IMR-90 (cell line): ENCODE measurements at places on chromosomes 2 and 18. TPM values are rescaled to one million over a fixed set of nuclear protein-coding genes. Genes with fewer than 3 reads are reported as not detected.

The CPO gene
- not detected in 2 replicates for total RNA-seq

The DPP10 gene
- not detected in 2 replicates for total RNA-seq

The KYNU gene
- 2.2 and 2.9 TPM in 2 replicates for total RNA-seq

The EVX2 gene
- total RNA-seq: not detected in 2 replicates

The VWC2L gene
- total RNA-seq: not detected in 2 replicates

The STON1 gene
- 5.7 and 6.9 TPM in 2 replicates for total RNA-seq

DNA sequence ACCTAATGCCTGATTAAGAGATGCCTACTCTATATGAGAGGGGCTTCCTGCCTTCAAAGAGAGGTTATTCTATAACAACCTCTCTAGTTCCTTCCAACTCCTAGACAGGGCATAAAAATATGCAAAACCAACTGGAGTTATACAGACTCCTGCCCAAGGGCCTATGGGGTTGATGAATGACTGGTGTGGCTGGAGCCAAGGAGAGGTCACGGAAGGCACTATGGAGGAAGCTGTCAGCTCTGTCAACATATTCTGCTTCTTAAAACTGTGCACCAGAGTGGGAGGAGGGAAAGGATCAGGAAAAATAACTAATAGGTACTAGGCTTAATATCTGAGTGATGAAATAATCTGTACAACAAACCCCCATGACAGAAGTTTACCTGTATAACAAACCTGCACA lies 120.9 kb upstream of the CDC42EP3 start:
- no peaks in the 10 kb centered on the region for H3K27me3 ChIP-seq
- H3K36me3 ChIP-seq: no peaks in the 10 kb centered on the region
- no peak overlapping the region for H3K4me3 ChIP-seq
- H3K27ac ChIP-seq: no peak overlapping the region

- H3K27ac ChIP-seq: no peak overlapping the region
- H3K36me3 ChIP-seq: no peaks in the 10 kb centered on the region
- H3K4me3 ChIP-seq: no peak overlapping the region
- H3K4me1 ChIP-seq: no peaks in the 10 kb centered on the region
These were observed 451.9 kb upstream of the ZEB2 start for GRCh38 chr2:144971786-144972335.

GRCh38 chr2:233966388-233966787 lies 49.2 kb downstream of the TRPM8 start:
- H3K36me3 ChIP-seq: no peaks in the 10 kb centered on the region
- H3K27me3 ChIP-seq: peaks cover 8% of the 10 kb centered on the region
- DNase-seq: peak; percentile 10
- H3K27ac ChIP-seq: no peak overlapping the region
- no peak overlapping the region for H3K4me3 ChIP-seq

- no peaks in the 10 kb centered on the region for H3K4me1 ChIP-seq
- H3K27ac ChIP-seq: no peak overlapping the region
- no peak overlapping the region for H3K4me3 ChIP-seq
- no peaks in the 10 kb centered on the region for H3K36me3 ChIP-seq
These were observed 47.9 kb downstream of the CACNB4 start for GRCh38 chr2:152050915-152051314.

GRCh38 chr2:231187736-231188505 lies 10.5 kb upstream of the ARMC9 start:
- peaks cover 15% of the 10 kb centered on the region; the same call in 1 of the 2 replicates for H3K4me1 ChIP-seq
- H3K36me3 ChIP-seq: no peaks in the 10 kb centered on the region
- H3K27ac ChIP-seq: no peak overlapping the region; the same call in 1 of the 2 replicates
- peak; percentile 24 for DNase-seq
- H3K27me3 ChIP-seq: no peaks in the 10 kb centered on the region
- no peak overlapping the region for H3K4me3 ChIP-seq

- peaks cover 14% of the 10 kb centered on the region for H3K27me3 ChIP-seq
- H3K36me3 ChIP-seq: no peaks in the 10 kb centered on the region
- peak; percentile 17 for DNase-seq
- H3K4me3 ChIP-seq: no peak overlapping the region
These were observed 12.3 kb upstream of the TFCP2L1 start for GRCh38 chr2:121297217-121297830.

DNA sequence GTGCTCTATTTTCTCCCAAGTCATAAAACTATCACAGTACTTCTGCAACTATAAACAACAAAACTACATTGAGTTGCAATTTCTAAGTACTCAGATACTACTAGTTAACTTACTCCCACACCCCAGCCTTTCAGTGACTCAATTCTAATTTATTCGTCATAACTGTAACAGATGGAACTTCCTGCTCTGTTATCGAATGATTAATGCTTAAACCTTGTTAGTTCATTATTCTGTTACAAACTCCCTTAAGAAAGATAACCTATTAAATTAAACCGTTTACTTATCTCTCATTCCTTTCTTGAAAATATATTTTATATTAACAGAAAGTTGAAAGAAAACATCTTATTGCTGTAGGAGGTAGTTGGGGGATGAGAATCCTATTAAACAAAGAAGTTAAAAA lies 17.0 kb downstream of the TNFAIP6 start:
- H3K36me3 ChIP-seq: no peaks in the 10 kb centered on the region
- peak overlapping the region; percentile 81 for H3K27ac ChIP-seq
- peak; percentile 91 for DNase-seq

- peaks cover 3% of the 10 kb centered on the region for H3K4me1 ChIP-seq
- DNase-seq: peak; percentile 68
- H3K4me3 ChIP-seq: peak overlapping the region; percentile 94
- peaks cover 6% of the 10 kb centered on the region for H3K36me3 ChIP-seq
- no peaks in the 10 kb centered on the region for H3K27me3 ChIP-seq
These were observed 759 bp downstream of the PPP4R3B start for GRCh38 chr2:55616551-55617174.

DNA sequence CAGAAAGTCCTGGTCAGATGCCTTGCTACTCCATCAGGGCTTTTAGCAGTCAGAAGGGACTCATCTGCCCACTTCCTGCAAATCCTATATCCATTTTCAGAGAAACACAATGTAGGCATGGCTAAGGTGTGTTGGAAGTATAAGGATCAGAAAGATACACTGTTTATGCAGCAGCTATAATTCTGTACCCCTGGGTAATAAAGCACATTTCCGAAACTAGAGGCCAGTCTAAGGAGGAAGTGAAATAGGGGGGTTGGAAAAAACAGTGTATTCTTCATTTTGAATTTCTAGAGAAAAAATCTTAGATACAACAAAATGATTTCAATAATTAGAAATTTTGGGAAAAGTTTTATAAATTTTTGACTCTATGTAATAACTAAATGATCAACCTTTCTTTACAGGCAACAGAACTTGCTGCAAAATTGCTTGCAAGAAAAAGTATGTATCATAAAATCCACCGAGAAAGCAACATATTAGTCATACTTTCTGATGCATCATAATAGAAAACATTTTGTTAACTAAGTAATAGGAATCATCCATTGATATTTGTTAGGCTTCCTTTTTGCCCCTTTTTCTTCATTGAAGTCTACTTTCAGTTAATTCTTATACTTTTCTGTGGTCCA lies 47.4 kb downstream of the FSIP2 start:
- H3K4me3 ChIP-seq: no peak overlapping the region
- H3K27me3 ChIP-seq: no peaks in the 10 kb centered on the region
- H3K36me3 ChIP-seq: no peaks in the 10 kb centered on the region
- DNase-seq: no peak

- H3K36me3 ChIP-seq: no peaks in the 10 kb centered on the region
- H3K4me1 ChIP-seq: no peaks in the 10 kb centered on the region
- no peak for DNase-seq
- H3K4me3 ChIP-seq: no peak overlapping the region
- no peak overlapping the region for H3K27ac ChIP-seq
These were observed 197.8 kb downstream of the PAX3 start for GRCh38 chr2:222100704-222101699.

- no peaks in the 10 kb centered on the region for H3K27me3 ChIP-seq
- no peak overlapping the region for H3K4me3 ChIP-seq
- H3K36me3 ChIP-seq: peaks cover 13% of the 10 kb centered on the region
- DNase-seq: no peak
- no peaks in the 10 kb centered on the region for H3K4me1 ChIP-seq
These were observed 75.3 kb upstream of the CHN1 start for GRCh38 chr2:175080479-175080878.

DNA sequence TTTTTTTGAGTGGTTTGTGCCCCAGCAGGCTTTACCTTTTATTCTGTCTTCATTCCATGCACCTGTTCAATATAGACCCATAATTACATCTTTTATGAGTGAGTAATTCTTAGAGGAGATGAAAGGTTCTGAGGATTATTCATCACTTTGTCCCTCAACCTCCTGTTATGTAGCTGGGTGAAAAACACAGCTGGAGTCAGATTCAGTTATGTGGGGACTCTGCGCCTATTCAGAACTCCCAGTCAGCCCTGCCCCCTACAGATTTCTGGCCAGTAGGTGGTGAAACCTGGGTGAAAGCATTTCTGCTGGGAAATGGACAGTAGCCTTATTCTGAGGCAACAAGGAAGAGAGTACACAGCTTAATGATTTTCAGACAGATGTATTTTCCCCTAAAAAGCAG lies 107.8 kb downstream of the MGAT5 start:
- H3K36me3 ChIP-seq: peaks cover 33% of the 10 kb centered on the region
- DNase-seq: no peak
- H3K27me3 ChIP-seq: no peaks in the 10 kb centered on the region
- no peak overlapping the region for H3K4me3 ChIP-seq

DNA sequence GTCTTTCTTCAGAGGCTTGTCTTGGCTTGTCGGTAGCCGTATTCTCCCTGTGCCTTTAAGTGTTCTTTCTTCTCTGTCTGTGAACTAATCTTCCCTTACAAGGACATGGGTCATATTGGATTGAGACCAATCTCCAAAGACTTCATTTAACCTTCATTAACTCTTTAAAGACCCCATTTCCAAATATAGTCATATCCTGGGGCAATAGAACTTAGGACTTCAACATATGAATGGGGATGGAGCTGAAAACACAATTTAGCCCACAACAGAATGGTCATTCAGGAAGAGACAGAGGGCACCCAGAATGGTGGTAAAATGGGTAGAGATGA lies 82.1 kb upstream of the TANK start:
- H3K4me3 ChIP-seq: no peak overlapping the region
- H3K36me3 ChIP-seq: no peaks in the 10 kb centered on the region
- DNase-seq: no peak

- no peaks in the 10 kb centered on the region for H3K36me3 ChIP-seq
- no peak overlapping the region for H3K4me3 ChIP-seq
- DNase-seq: peak; percentile 13
- no peaks in the 10 kb centered on the region for H3K27me3 ChIP-seq
- H3K27ac ChIP-seq: no peak overlapping the region
These were observed 48.5 kb downstream of the NAT8 start for GRCh38 chr2:73593680-73594079.

DNA sequence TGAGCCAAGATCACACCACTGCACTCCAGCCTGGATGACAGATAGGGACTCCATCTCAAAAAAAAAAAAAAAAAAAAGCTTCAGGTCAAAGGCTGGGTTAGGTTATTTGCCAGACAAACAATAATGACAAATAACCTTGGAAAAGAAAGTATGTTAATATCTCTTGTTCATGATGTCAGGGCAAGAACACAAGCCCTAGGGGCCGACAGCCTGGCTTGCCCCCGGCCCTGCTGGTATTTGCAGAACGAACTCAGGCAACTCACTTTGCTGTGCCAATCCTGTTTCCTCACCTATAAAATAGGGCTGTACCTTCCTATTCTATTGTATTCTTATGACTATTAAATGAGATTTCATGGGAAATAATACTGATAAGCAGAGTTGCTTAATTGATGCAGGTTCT lies 75.4 kb upstream of the CDC42EP3 start:
- H3K4me1 ChIP-seq: peaks cover 3% of the 10 kb centered on the region
- H3K4me3 ChIP-seq: no peak overlapping the region

GRCh38 chr2:12555012-12555645 lies 161.6 kb upstream of the TRIB2 start:
- peak overlapping the region; percentile 68 for H3K27ac ChIP-seq
- DNase-seq: peak; percentile 80
- H3K4me3 ChIP-seq: no peak overlapping the region
- peaks cover 18% of the 10 kb centered on the region for H3K4me1 ChIP-seq
- no peaks in the 10 kb centered on the region for H3K36me3 ChIP-seq

GRCh38 chr18:32553640-32554365 lies 83.1 kb upstream of the GAREM1 start:
- H3K4me1 ChIP-seq: no peaks in the 10 kb centered on the region
- no peaks in the 10 kb centered on the region for H3K36me3 ChIP-seq
- no peak overlapping the region for H3K27ac ChIP-seq
- H3K4me3 ChIP-seq: no peak overlapping the region

DNA sequence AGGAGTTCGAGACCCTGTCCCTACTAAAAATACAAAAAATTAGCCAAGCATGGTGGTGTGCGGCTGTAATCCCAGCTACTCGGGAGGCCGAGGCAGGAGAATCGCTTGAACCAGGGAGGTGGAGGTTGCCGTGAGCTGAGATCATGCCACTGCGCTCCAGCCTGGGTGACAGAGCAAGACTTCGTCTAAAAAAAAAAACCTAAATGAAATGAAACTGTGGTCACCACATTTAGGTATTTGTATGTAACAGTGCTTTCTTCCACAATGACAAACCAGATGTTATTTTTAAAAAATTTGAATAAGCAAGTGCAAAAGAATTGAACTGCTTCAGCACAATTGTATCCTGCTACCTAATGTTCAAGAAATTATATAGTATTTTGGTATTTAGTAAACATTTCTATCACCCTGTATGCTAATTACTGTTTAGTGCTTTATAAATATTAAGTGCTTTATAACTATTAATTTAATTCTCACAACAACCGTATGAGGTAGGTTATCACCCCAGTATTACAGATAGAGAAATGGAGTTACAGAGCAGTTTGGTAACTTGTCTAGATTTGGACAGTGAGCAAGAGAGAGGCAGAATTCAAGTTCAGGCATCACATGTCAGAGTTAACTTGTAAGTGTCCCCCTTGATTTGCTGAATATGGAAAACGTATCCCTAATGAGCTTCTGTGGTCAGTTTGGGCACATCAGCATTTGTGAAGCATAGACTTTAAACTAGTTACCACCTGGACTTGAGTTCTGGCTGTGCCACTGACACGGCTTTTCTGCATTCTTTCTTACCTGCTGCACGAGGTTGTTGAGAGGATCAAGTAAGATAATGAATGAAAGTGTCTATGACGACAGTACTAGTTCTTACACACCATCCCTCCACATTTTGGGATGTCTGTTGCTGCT lies 14.4 kb downstream of the PHLPP1 start:
- no peaks in the 10 kb centered on the region for H3K27me3 ChIP-seq
- no peak for DNase-seq
- H3K4me1 ChIP-seq: no peaks in the 10 kb centered on the region
- H3K36me3 ChIP-seq: no peaks in the 10 kb centered on the region
- H3K27ac ChIP-seq: no peak overlapping the region
- no peak overlapping the region for H3K4me3 ChIP-seq

DNA sequence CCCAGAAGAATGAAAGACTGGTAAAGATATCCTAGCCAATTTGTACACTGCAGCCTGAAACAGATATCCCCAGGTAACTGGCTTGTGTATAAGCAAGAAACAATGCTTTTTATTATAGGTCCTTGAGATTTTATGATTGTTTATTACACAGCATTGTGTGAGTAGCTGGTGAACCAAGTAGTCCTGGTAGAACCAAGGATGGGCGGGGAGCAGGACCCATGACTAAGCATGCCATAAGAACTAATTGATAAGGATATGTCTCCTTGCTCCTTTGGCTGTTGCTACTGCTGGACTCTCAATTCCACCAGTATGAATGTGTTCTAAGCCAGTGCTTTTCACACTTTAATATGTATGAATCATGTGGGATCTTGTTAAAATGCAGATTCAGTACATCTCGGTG lies 12.3 kb upstream of the ALMS1 start:
- no peak for DNase-seq
- no peaks in the 10 kb centered on the region for H3K36me3 ChIP-seq
- no peaks in the 10 kb centered on the region for H3K4me1 ChIP-seq
- no peak overlapping the region for H3K27ac ChIP-seq

GRCh38 chr2:133532919-133533318 lies 35.3 kb downstream of the NCKAP5 start:
- no peak overlapping the region for H3K4me3 ChIP-seq
- H3K27me3 ChIP-seq: no peaks in the 10 kb centered on the region
- peak; percentile 47 for DNase-seq
- H3K36me3 ChIP-seq: no peaks in the 10 kb centered on the region
- H3K4me1 ChIP-seq: peaks cover 4% of the 10 kb centered on the region; the same call in 1 of the 2 replicates
